ENCODE measurements at places on chromosomes 4 and X. TPM values are rescaled to one million over a fixed set of nuclear protein-coding genes. Genes with fewer than 3 reads are reported as not detected.

Gene DUX4
- not detected for total RNA-seq

Gene KLB
- total RNA-seq: 3.3 TPM

DNA sequence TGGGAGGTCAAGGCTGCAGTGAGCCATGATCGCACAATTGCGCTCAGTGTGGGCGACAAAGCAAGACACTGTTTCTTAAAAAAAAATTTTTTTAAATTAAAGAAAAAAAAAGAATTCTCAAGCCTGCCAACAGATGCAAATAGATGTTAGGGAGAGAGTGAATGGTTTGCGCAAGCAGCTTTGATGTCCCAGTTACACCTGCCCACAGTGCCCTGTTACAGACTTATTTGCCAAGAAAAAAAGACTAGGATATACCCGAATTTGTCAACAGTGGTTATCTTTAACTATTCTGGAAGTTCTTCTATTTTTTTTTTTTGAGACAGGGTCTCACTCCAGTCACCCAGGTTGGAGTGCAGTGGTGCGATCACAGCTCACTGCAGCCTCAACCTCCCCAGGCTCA, 44.3 kb upstream of the UGDH start:
- no peaks in the 10 kb centered on the region for H3K36me3 ChIP-seq
- no peaks in the 10 kb centered on the region for H3K27me3 ChIP-seq
- no peak overlapping the region for H3K4me3 ChIP-seq

DNA sequence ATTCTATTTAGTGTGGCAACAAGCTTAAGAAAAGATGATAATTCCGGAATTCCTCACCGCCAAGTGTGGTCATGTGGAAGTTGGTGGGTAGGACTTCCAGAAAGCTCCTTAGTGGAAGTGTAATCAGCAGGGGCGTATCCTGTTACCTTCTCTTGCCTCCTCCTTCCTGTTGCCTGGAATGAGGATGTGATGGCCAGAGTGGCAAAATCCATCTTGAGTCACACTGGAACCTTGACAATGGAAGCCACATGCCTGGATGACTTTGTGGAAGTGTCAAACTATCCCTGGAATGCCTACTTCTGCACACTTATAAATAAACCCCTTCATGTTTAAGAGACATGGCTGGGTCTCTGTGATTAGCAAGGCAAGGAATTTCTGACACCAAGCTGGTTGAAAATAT, 191.0 kb downstream of the PRDM5 start:
- H3K4me3 ChIP-seq: no peak overlapping the region
- no peak for DNase-seq
- H3K4me1 ChIP-seq: no peaks in the 10 kb centered on the region
- no peaks in the 10 kb centered on the region for H3K27me3 ChIP-seq
- H3K27ac ChIP-seq: no peak overlapping the region

- no peak for DNase-seq
- H3K27ac ChIP-seq: no peak overlapping the region
- no peak overlapping the region for H3K4me3 ChIP-seq
- H3K36me3 ChIP-seq: no peaks in the 10 kb centered on the region
- no peaks in the 10 kb centered on the region for H3K4me1 ChIP-seq
Measured at GRCh38 chrX:65589304-65589703, 54.7 kb upstream of the LAS1L start.

DNA sequence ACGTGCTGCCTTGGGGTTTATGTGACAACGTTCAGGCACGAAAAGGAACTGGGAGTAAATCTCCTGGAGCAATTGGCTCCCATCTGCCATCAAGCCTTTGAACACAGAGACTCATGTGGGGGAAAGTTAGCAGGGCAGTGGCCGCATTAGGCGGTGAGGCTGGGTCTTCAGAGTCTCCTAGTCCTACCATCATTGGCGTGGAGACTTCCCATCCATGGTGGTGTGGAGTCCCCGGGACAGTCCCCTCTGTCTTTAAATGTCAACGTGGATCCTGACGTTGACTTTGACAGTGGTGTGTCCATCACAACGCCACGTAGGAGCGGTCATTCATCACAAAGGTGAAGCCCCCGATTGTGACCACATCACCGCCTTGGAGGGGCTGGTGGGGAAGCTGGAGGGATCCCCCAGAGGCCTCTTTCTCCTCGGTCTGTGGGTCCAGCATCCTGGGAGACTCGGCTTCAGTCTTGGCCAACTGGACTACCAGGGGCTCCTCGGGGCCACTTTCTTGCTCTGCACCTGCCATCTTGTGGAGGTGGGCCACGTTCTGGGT, 21.8 kb downstream of the CRLF2 start:
- H3K27ac ChIP-seq: no peak overlapping the region
- H3K4me1 ChIP-seq: no peaks in the 10 kb centered on the region
- H3K36me3 ChIP-seq: no peaks in the 10 kb centered on the region
- DNase-seq: no peak
- H3K4me3 ChIP-seq: no peak overlapping the region
- no peaks in the 10 kb centered on the region for H3K27me3 ChIP-seq

- H3K4me3 ChIP-seq: no peak overlapping the region
- H3K27me3 ChIP-seq: no peaks in the 10 kb centered on the region
- DNase-seq: no peak
- H3K4me1 ChIP-seq: no peaks in the 10 kb centered on the region
- H3K36me3 ChIP-seq: no peaks in the 10 kb centered on the region
- H3K27ac ChIP-seq: no peak overlapping the region
Measured at GRCh38 chr4:78763763-78764387, 12.3 kb upstream of the BMP2K start.
